ENCODE measurements at places on chromosomes 2 and 18.

DNA sequence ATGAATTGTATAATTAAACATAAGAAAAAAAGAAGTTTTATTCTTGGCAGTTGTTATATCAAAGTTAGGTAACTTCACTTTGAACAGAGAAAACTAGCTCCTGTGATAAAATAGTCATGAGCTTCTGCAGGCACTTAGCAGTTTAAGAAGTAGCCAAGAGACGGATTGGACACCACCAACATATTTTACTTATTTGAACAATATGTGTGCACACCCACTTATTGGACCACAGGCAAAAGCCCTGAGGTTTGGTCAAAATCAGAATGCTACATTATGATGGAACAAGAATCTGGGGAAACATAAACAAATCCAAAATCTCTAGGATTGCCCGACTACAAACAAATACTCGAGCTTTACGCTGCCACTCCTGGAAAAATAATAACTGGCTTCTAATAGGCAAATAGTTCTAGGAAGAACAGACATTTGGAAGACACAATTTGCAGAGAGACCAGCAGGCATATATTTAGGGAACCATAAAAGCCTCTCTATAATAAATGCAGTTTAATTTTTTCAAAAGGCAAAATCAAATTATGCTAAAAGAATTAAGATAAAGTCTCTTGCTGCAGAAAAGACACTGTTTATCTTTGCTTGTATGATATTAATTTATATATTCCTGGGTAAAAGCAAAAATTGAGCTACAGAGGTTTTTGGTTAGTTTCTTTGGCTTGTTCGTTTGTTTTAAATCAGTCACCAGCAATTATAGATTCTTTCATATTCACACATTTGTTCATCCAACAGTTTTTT lies 117.9 kb downstream of the CDC42EP3 start:
- no peak for DNase-seq

DNA sequence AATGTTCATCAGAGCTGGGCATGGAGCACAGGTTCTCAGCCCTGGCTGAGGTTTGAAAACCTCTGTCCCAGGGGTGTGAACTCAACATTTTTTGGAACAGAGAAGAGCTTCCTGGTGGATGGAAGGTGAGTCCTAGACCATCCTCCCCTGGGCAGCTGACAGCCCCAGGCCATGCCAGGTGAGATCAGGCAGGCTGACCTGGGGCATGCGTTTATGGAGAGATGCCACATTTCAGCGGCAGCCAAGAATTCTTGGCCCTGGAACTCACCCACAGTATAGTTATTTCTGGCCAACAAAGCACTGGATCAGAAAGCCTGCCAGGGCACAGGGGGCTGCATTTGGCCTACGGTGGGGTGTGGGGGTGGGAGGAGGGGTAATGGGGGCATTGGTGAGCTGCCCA lies 83.8 kb downstream of the EDAR start:
- DNase-seq: no peak

DNA sequence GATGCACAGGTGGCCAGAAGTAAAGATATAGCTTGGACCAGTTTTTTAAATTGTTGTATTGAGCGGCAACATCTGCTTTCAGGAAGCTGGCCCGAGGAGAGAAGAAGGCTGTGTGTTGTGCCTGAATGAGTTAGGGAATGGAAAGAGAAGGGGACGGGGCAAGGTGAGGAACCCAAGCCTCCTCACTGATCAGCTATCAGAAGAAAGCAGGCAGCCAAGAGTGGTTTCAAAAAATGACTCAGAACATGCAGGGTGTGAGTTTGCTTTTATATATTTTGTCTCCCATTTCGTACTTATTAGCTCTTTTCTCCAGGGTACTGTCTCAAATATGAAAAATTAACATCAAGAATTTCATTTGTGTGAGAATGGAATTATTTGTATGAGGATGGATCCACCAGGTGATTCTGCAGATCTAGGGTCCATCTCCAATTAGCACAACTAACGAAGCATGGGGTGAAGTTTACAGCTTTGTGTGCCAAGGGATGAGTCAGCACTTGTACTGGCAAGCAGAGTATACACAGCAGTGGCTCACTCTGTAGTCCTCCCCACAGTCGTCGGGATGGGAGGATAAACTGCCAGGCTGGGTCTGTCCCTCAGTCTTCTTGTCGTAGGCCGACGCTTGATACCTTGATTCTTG lies 175.7 kb downstream of the PIEZO2 start:
- DNase-seq: no peak

GRCh38 chr2:160890667-160891352 lies 269.4 kb upstream of the TANK start:
- no peak for DNase-seq

DNA sequence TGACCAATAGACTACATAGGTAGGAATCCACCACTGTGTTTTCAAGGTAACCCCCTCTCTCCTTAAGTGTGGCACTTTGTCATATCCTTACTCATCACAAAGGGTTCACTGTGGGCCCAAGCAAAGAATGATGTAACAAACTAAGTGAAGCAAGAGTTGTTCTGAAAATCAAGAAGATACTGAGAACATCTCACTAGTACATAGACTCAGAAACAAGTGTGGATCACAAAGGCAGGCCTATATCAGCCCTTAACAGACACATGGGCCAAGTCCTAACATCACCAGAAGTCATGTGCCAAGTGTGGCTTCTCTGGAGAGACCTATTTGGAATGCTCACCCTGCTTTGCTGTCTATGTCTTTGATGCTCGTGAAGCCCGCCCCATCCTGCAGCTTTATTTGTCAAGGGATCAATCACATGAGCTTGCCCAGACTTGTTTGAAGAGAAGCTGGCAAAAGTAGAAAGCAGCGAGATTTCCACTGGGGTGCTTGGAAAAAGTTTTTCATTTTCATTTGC lies 131.2 kb upstream of the TTC39C start:
- no peak for DNase-seq

DNA sequence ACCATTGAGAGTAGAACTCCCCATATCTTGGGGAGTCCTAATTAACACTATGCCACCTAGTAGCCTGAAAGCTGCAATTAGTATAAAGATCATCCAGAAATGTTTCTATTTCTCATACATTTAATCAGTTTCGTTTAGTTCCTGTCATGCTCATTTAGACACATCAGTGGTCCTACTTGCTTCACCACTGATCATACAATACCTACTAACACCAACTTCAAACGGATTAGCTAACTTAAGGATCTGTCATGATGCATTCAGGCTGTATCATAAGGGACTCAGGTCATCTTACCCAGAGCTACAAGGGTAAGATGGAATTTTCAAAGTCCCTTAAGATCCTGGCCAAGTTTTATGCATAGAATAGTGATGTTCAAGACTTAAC lies 6.8 kb downstream of the SRSF7 start:
- no peak for DNase-seq

DNA sequence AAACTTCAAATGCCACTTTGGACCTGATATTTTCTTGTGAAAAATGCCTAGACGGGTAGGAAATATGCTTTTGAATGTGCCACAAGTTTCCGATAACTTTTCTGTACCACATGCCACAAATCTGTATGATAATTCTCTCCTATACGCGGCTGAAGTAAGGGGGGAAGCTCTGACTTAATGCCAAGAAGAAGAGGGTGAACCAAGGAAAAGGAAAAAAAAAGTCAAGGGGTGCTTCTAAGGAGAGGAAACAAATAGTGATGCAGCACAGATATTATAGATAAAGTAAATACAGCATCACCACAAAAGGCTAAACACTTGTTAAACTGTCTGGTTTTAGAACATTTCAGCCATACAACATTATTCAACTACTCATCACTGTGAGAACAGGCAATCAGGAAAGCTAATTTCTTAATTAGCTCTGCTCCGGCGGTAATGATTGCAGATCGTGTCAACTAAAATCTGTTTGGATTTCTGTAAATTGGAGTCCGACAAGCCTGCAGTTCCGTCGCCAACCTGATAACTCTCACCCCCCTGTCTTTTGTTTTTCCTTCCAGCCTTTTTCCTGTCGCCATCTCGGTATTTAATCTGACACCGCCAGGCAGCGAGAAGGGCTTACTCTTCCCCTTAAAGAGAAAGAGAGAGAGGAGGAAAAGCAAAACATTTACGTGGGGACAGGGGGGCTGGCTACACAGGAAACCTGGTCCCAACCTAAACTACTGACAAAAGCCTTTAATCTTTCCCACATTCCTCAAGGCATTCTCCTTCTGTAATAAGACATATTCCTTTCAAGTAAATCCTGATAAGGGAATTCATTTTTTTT lies 67.5 kb downstream of the ZEB2 start:
- DNase-seq: no peak

DNA sequence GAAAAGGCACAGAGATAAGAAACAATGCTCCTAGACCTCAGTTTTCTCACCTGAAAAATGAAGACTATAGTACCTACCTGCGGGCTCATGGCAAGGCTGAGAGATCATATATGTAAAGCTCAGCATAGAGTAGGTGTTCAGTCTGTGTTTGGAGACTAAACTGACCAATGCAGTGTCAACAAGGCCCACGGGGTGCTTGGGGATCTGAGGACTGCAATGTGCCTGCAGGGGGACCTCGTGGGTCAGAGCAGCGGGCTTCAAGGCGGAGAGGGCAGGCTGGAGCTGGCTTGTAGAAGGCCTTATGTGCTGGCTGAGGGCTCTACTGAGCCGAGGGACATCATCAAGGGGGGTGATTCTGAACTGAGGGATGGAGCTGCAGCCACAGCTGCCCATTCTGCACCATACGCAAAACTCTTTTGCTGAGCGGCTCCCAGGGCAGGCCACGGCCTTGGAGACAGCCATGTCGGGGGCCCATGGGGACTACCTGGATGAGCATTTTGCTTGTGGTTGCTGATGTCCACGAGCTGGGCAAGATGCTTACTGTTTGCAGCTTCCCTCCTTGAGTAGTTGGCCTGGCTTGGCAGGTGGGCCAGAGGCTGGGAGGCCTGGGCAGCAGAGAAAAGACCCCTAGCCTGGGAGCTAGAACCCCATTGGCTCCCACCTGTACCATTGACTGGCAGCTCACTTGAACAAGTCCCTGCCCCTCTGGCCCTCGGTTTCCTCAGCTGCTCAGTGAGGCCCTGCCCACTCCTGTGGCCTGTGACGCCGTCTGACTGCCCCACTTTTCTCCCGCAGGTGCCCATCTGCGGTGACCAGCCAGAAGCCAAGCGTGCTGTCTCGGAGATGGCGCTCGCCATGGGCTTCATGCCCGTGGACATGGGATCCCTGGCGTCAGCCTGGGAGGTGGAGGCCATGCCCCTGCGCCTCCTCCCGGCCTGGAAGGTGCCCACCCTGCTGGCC lies 23.5 kb downstream of the STEAP3 start:
- no peak for DNase-seq

GRCh38 chr18:2411381-2411960 lies 159.8 kb downstream of the METTL4 start:
- DNase-seq: no peak

DNA sequence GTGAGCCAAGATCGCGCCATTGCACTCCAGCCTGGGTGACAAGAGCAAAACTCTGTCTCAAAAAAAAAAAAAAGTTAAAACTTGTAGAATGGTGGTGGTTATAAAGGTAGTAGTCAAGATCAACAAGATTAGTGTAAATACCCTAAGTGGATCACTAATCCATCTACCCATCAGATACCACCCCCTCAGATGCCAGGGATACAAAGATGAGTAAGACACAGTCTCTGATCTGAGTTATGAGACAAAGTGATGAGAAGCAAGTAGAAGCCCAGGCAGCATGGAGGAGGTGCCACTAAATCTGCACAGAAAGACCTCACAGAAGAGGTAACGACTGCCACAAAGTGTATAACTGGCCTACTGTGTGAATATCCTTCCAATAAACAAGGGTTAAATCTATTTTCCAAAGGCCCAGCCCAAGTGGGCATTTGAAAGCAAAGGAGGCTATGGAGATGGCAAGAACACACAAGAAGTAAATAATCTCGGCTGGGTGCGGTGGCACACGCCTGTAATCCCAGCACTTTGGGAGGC lies 20.2 kb downstream of the NFE2L2 start:
- DNase-seq: no peak

DNA sequence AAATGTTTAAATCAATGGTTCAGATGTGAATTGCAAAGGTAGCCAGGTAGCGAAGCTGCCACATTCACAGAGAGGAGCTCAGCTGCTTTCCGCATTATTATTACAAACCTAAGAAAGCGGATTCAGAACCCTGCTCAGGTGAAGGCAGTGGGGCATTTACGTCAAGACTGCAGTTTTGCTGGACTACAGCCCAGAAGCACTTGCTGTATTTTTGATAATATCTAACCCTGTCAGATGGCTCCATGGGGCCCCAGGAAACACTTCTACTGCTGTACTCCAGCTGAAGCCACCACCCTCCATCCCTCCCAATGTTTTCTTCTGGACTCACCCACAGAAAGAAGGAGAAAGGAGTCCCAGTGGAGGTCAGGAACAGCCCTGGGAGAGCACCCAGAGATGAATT lies 96.9 kb downstream of the TPO start:
- DNase-seq: no peak

Data from fibroblast of skin of left biceps (primary cell).